Fibroblast of skin of back (primary cell): ENCODE measurements at places on chromosomes 1 and 21.

DNA sequence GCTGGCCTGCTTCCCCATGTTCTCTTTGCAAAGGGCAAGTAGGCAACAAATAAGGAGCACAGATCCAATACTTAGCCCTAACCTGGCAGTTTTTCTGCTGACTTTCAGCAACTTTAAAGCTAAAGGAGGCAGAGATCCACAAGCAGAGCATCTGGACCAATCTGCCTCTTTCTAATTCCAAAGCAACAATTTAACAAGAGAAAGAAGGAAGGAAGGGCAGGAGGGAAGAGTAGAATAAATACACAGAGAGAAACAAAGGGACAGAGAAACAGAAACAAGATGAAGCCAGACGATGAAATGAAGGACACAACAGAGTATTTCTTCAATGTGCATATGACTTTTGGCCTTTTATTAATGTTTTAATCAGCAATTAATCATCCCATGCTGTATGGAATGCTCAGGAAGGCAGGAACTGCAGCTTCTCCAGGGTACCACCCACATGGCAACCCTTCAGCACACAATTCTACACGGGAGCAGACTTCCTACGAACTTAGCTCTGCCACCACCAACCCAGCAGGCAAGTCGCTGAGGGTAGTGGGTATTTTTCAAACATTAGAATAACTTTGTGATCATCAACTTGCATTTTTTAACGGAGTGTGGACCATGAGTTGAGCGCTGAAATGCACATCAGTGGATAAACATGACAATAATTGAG lies 15.3 kb downstream of the CLCC1 start:
- no peak for DNase-seq

DNA sequence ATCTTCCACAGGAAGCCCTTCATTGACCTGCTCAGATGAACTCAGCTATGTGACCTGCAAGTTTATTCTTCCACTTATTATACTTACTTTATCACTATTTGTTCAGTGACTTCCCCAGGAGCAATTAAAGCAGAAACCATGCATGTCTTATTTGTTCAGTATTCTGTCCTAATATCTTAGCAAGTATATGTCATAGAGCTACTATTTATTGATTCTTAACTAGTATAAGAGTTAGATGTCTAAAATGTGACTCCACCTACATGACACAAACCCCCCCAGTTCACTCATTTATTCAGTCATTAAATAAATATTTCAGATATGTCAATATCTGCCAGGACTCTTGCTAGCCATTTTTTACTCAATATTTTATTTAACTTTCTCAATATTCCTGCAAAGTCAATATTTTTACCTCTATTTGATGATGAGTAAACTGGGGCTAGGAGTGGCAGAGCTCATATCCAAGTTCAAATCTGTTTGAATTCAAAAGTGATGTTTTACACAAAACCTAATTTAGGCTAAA lies 469.0 kb upstream of the USP24 start:
- no peak for DNase-seq

GRCh38 chr1:119159966-119160365 lies 19.5 kb upstream of the WARS2 start:
- DNase-seq, result no peak

- no peak for DNase-seq
Observed at GRCh38 chr1:27601771-27602461, 2.0 kb downstream of the AHDC1 start.

DNA sequence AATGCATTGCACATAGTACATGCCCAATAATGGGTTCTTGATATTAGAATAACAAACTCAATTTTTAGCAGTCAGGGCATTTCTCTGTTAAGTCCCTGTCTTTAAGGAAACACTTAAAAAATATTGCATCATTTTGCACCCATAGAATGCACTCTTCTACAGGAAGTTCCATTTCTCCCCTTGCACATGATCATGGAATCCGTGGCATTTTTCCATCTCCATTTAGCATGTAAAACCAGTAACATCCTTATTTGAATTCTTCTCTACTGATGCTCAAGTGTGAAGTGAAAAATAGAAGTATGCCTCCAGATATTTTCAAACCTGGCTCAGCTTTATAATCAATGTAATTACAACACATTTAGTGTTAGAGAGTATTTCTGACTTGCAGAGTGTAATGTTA lies 192.8 kb downstream of the RWDD3 start:
- peak; percentile 77 for DNase-seq

DNA sequence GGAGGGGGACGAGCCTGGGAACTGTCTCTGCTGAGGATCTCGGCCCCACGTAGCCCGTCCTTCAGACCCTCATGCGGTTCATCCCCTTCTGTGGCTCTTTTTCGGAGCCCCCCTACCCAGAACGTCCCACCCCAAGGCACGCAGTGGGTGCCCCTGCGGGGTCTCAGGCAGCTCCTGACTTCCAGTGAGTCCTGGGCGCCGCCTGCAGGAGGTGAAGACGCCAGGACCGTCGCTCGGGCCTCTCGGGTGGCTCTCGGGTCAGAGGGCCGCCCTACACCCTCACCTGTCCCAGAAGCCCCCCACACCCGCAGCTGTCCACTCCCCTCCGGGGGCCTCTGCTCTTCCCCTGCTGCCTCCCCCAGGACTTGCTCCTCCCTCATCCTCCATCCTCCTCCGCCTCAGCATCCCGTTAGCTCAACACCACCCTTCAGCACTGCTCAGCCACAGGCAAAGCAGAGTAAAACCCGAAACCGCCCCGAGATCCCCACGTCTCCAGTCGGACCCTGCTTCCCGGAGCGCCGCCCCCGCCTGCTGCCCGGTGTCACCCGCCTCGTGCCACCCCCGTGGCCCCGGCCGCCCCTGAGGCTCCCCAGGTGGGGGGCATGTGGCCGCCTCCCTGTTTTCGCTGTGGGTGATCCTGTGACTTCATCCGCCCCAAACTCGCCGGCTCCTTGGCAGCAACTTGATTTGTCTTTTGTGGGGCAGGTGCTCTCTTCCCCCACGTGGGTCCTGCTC lies 13.3 kb upstream of the POFUT2 start:
- no peak for DNase-seq

GRCh38 chr1:54003249-54003646 lies 14.7 kb downstream of the LDLRAD1 start:
- no peak for DNase-seq

DNA sequence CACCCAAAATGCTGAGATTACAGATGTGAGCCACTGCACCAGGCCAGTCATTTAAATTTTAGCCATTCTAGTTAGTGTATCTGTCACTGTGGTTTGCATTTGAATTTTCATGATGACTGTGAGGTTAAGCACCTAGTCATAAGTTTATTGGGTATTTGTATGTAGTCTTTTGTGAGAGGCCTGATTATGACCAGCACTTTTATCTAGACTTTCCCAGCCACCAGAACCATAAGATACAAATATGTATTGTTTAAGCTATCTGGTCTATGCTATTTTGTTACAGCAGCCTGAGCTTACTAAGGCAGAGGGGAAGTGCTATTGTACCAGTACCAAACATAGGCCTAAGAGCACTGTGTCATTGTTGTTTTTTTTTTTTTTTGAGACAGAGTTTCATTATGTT lies 19.9 kb upstream of the DNAJC6 start:
- no peak for DNase-seq

DNA sequence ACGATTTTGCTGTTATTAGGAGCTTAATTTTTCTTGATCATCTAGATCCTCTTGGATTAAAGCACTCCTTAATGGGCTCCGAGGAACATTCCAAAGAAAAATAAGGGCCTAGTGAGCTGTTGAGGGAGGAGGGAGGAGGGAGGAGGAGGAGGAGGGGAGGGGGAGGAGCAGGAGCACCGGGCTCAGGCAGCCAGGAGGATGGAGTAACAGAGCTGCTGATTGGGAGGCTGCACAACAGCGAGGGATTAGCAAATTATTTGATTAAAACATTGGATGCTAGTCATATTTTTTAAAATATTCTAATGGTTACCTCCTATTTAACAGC lies 302.1 kb upstream of the RRP15 start:
- no peak for DNase-seq

- no peak for DNase-seq
Observed at GRCh38 chr1:199041173-199041914, 402.5 kb downstream of the PTPRC start.

DNA sequence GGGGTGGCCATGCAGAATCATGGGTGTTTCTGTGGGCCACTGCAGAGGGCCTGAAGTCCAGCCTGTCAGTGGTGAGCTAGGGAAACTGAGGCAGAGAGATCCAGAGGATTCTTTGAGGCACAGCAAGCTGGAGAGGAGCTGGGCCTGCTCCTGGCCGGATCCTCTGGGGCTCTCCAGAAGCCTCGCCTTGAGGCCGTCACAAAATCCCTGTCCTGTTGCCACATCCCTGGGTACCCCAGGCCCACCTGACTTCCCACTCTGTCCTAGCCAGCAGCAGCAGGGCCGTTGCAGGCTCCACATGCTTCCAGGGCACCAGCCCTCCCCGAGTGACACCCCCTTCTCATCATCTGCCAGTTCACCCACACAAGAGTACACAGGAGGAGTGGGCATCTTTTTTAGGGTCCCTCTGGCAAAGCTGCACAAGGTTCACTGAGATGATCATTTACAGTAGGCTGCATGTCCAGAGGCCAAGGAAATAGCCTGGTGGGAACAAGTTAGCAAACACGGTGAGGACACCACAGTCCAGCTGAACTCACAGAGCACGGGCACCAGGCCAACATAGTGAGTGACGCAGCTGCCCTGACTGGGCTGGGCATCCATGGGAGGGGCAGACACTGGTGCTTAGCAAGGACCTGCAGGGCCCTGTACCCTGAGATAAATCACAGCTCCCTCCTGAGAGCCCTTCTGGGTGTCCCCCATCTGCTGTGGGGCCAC lies 25.1 kb upstream of the TSPEAR start:
- DNase-seq, result no peak

DNA sequence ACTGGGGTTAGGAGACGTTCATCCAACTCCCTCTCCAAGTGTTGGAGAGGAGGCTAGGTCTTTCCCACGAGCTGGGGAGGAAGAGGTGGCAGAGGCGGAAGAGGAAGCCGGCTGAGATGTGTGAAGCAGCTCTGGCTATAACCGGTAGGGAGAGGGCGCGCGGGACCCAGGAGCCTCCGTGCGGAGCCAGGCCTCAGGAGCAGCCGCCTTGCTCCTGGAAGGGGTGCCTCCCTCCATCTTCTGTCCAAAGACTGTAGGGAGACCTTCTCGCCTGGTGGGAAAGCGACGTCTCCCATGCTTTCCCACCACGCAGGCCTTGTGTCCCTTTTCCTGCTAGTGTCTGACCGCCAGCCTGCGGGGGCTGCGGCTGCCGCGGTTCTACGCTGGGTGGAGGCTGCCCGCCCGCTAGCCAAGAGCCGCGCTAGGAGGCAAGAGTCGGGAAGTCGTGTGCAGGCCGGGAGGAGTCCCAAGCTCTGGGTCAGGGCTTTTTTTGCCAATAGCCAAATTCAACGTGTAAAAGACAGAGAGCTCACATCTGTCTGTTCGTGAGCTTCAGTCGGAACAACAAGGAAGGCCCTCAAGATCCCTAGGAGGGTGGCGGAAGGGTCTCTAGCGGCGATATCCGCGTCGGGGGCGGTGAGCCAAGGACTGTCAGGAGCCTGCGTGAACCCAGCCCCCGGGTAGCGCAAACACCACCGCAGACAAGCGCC lies 8.4 kb upstream of the NBPF11 start:
- no peak for DNase-seq

- no peak for DNase-seq
Observed at GRCh38 chr1:231860221-231861088, 233.9 kb downstream of the DISC1 start.

- peak; percentile 95 for DNase-seq
Observed at GRCh38 chr1:110407260-110408210, at the start of gene LAMTOR5. LAMTOR5 (minus strand) TSS chr1:110407694; CDS start chr1:110407620, 74 bp downstream.

GRCh38 chr1:3312898-3313575 lies 141.4 kb upstream of the ARHGEF16 start:
- DNase-seq, result peak; percentile 99

DNA sequence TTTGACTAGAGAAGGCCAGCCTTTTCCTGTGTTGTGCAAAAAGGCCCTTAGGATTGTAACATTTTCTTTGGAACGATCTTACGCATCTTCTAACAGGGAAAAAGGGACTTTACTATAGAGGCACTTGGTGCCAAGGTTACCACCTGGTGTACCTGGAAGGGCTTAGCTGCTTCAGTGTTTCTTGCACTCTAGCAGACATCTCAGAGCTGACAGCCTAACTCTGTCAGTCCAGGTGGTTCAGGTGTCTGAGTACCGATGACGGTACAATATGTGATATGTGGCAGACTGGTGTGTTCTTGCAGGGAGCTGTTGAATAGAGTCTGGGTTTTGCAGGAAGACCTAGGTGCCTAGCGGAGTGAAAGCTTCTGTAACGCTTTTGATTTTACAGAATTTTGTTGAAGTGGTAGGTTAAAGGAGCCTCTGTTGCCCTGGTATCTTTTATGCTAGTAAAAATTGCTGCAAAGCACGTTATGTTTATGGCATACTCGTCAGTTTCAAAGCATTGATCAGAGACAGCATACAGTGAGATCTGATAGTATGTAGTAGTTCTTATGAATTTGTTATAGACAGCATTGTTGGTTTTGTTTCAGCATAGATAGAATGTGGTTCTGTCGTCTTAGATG lies 1.4 kb downstream of the MAGI3 start:
- DNase-seq, result no peak

DNA sequence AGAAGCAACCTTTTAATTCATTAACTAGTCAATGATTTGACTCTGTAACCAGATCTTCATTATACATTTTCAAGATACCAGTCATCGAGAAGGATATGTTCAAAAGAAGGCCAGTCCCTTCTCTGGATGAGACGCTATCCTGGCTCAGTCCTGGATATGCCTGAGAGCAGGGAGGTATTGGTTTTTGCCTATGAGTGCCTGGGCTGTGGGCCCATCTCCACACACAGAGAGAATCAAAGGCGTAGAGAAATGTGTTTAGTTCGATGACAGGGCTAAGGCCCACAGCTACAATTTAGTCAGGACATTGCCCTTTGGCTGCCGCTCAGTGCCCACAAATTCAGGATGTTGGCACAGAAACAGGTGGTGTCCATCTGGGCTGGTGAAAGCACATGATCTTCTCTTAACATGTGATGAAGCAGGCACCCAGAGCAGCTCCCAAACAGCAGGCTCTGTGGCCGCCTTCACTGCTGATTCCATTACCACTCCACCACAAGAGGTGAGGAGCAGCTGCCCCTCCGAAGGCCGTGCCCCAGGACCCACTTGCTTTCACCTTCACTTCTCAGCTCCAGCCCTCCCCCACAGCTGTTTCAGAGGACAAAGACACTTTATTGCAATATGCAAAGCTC lies 24.7 kb downstream of the ACKR1 start:
- no peak for DNase-seq

DNA sequence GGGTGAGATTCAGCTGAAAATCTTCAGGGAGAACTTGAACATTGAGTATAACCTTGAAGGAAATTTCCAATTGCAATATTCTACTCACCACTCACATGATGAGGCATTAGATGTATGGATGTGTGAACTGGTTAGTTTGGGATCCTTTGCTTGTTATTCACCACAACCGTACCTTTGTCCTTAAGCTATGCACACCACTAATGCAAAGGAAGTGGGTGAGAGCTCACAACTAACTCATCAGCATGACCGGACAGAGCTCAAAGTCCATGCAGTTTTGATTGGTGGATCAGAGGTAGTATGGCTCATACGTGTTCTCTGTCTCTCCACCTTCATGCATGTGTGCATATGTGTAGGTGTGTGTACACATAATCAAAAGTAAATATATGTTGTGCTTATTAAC lies 43.5 kb upstream of the MROH9 start:
- DNase-seq, result no peak

- no peak for DNase-seq
Observed at GRCh38 chr1:59992040-59992820, 65.7 kb upstream of the CYP2J2 start.
